Stimulated activated CD4-positive, alpha-beta T cell treated with anti-CD3 and anti-CD28 coated beads, Interleukin-1b, Interleukin-23, amount 100 ng/mL, for 4 hours (primary cell): ENCODE measurements at places on chromosomes 3 and 15.

DNA sequence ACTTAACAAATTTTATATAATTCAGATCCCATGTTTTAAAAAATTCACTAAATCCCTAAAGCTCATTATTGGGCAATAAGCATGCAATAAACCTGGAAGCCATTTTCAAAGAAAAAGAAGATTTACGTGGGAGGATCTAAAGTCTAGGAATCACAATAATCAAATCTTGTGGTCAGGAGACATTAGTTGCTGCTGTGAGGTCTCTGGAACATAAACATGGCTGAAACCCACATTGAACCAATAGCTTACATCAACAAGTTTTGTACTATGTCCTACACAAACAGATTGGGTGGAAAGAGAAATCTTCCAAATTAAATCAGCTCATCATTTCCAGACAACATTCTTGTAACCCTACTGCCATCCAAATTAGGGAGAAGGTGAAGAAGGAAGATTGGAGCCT is 121.9 kb upstream of the EPHA3 start:
- DNase-seq, result no peak

GRCh38 chr3:4406746-4407568 is 60.1 kb downstream of the SUMF1 start:
- DNase-seq, result no peak

- no peak for DNase-seq
Observed at GRCh38 chr3:7518456-7518855, 657.5 kb downstream of the GRM7 start.

DNA sequence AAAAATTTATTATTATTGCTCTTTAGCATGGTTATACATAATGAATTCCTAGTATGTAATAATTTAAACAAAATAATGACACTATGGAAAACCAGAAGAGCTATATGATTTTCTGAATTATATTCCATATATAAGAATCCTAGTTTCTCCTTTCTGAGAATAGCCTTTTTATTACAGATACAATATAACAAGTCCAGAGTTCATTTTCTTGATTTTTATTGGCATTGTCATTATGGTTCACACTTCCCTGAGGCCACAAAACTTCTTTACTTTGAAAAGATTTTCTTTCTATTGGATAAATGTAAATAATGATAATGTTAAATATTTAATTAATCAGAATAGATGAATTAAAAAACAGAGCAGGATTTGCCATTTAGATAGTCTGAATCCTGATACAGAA is 362.3 kb upstream of the BCHE start:
- no peak for DNase-seq

DNA sequence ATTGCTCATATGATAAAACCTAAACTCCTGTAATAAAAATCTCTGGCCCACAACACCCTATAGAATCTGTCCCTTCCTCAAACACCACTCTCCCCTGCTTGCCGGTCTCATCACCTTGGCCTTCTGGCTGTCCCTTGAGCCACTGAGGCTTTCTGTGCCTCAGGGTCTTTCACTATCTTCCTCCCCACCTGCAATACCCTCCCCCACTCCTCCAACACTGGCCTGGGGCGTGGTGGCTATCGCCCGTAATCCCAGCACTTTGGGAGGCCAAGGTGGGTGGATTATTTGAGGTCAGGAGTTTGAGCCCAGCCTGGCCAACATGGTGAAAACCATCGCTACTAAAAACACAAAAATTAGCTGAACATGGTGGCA is 3.3 kb upstream of the CSK start:
- no peak for DNase-seq

GRCh38 chr15:74460871-74461846 is at the start of gene UBL7:
TSS of gene UBL7 (minus strand) at chr15:74461160. CDS start at chr15:74458867, 2,293 bp downstream.
- DNase-seq, result peak; percentile 93

GRCh38 chr3:50304601-50305000 is 1.2 kb upstream of the HYAL1 start:
- no peak for DNase-seq

- no peak for DNase-seq
Observed at GRCh38 chr3:188817103-188817934, 354.5 kb upstream of the TPRG1 start.

GRCh38 chr15:57654153-57654852 is 52.2 kb upstream of the POLR2M start:
- DNase-seq, result no peak

DNA sequence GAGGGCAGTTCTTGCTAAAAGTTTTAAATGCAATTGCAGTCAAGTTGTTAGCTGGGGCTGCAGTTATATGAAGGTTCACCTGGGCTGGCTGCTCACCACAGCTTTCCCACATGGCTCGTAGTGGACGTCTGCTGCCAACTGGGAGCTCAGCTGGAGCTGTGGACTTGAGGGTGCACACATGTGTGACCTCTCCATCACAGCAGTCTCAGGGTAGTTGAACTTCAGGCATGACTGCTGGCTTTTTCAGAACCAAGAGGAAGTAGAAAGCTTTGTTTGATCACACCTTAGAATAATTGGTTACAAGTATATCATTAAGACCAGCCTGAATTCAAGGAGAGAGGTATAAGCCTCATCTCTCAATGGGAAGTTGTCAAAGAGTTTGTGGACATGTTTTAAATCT is 74.1 kb downstream of the CHL1 start:
- DNase-seq, result no peak

DNA sequence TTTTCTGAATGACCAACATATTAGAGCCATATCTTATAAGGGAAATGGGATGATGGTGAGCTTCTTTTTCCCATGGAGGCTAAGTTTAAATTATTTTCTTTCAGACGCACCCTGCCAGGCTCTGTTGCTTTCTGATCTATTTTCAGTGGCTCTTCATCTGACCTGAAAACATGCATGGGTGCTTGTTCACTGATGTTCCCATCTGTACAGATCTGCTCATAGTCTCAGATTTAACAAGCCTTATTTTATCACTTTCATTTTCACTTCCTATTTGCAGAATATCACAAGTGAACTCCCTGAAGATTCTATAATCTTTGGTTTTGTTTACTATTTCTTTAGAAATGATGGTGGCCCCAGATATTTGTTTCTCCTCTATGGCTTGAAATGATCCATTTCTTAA is 31.1 kb upstream of the SUCLG2 start:
- no peak for DNase-seq

GRCh38 chr3:153313302-153313965 is 151.4 kb downstream of the RAP2B start:
- DNase-seq, result no peak

DNA sequence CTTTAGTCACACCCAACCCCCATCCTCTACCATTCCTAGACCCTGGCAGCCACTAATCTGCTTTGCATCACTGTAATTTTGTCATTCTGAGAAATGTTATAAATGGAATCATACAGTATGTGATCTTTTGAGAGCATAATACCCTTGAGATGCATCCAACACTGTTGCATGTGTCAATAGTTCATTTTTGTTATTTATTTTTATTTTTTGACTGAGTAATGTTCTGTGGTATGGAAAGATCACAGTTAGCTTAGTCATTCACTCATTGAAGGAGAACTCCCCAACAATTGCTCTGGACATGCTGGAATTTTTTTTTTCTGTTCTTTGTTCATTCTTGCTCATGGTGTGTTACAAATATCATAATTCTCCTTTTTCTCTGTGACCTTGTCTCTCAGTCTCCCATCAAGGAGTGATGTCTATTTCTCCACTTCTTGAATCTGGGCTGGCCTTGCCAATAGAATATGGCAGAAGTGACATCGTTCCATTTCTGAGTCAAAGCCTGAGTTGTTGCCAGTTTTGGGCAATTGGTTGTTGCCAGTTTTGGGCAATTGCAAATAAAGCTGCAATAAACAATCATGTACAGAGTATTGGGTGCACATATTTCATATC is 6.8 kb upstream of the ADPGK start:
- no peak for DNase-seq
